ENCODE measurements at places on chromosomes 12 and 14. TPM values are rescaled to one million over a fixed set of nuclear protein-coding genes. Genes with fewer than 3 reads are reported as not detected.

- DNase-seq = no peak
Measured at GRCh38 chr12:6310771-6311610, 509 bp downstream of the PLEKHG6 start.

GRCh38 chr12:95608252-95609033, 57.2 kb upstream of the USP44 start:
- peak; percentile 49 for DNase-seq

Gene FLRT2
- total RNA-seq = 1.7 TPM

- DNase-seq = no peak
Measured at GRCh38 chr14:91329486-91330014, 85.0 kb upstream of the GPR68 start.

Gene CACNA2D4
- 0.83 TPM for total RNA-seq

Gene CAND1
- 50.7 TPM for total RNA-seq

- no peak for DNase-seq
Measured at GRCh38 chr12:65318186-65318685, 39.8 kb downstream of the MSRB3 start.

GRCh38 chr12:70529647-70530046, 107.6 kb downstream of the PTPRB start:
- DNase-seq = no peak

Gene SLC39A9
- total RNA-seq = 55.2 TPM

Gene RTN1
- total RNA-seq = 0.65 TPM

DNA sequence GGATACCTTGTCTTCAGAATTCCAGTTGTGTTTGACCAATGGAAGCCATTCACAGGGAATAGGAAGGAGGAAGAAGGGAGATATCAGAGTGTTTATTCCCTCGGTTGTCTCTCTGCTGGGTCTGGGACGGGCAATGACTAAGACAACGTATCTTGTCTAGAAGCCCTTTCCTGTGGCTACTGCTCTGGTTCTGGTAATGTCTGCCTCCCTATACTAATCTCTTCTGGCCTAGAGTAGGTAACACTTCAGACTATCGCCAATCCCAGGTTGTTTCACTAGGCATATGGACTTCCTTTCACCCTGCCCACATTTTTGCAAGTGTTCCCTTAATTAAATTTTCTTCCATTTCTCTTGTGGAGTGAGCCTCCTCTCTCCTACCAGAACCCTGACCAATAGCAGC, 687.7 kb upstream of the TBX3 start:
- DNase-seq = no peak

Gene NTS
- total RNA-seq = 0.20 TPM

Gene ANO2
- 0.13 TPM for total RNA-seq

DNA sequence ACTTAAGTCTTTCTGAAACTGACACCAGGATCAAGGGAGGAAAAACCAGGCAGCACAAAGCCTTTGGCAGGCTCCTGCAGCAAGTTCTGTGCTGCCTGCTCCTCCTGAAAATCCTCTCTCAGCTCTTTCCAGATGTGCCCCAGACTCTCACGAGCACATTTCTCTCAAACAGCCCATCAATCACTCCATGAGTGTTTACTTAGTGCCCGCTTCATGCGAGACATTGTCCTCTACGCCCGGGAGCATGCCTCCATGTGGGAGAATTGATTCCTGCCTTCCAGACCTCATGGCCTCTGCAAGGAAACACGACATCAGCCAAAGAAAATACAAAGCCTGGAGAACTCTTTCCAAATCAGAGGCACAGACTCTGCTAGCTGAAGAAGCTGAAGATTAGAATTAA, 46.5 kb upstream of the TSPAN11 start:
- DNase-seq = no peak

DNA sequence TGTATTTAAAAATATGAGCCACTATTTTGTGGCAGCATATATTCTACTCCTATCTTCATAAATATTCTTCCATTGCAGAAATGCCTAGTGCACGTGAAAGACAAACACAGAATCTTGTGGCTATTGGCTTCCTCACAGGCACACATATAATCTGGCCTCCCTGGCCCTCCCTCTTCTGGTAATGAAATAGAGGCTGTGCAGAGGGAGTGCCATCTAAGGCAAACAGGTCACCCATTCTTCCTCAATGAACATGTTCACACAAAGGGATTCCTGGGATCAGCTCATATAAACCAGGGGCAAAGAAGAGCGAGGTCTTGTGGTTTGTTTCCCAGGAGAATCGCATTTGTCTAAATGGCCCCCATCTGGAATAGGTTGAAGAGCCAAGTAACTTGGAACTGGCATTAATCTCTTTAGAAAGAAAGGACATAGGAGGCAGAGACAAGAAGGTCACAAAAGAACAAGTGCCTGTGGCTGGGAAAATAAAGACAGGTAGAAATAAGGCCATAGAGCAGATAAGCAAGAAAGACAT, 171.6 kb upstream of the PTPRQ start:
- DNase-seq = no peak

DNA sequence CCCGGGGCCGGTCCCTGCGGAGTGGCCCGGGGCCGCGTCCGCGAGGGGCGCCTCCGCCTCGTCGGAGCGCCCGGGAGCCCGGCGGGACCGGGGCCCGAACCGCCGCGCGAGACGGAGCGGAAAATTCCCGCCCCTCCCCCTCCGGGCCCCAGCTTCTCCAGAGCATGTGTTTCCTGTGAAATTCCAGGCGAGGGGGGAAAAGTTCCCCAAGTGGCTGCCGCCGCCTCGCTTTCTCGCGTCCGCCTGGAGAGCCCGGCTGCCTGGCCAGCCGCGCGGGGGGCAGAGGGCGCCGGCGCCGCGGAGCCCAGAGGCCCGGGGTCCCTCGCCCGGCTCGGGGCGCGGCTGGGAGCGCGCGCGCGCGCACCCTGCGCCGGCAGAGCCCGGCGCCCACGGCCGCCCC, 904 bp downstream of the CACNA1C start:
- no peak for DNase-seq

Gene CPNE8
- total RNA-seq = 9.2 TPM

DNA sequence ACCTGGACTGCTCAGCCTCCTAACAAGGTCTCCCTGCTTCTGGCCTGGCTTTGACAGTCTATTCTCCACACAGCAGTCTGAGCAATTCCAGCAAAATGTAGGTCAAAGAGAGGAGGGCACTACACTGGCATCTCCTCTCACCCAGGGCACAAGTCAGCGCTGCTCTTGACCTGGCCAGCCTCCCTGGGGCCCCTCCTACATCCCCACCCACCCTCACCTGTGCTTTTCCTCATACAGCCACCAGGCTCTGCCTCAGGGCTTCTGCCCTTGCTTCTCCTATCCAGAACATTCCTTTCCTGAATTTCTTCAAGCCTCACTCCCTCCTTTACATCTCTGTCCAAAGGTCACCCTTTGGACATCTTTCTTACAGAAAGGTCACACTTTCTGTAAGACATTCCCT, 33.7 kb downstream of the GALNT4 start:
- DNase-seq = no peak

DNA sequence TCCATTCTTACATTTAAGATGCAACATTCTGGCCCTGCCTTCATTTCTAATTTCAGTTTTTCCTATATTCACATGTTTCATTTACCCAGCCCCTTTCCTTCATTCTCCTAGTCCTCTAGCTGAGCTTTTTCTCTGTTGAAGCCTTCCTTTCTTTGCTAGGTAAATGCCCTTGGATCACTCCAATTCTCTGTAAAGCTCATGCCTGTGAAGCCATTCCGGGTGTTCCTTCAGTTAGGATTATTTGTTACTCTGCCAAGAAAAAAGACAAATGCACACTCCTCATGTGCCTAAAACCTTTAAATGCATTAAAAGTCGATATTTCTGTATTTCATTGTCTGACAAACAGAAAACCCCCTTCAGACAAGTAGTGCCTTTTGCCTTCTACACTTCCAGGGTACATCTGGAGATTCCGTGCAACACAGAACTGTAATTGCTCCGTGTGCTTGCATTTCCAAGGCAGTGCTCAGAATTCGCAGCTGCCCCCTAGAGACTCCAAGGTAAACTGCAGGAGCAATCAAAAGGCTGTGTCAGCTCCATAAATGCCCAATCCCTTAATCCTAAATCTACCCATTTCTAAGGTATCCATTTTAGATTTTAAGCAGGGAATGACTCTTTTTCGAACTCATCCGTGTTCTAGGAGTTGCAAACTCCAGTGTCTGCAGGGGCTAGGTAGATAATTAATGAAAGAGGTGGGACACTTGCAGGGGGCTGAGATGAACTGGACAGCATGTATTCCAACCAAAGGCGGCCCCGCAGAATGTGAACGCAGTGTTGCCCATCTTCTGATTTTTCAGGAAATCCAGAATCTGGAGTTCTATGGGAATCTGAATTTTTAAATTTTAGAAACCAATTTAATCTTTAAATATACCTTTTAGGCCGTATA, 320.2 kb downstream of the GRIN2B start:
- peak; percentile 52 for DNase-seq

DNA sequence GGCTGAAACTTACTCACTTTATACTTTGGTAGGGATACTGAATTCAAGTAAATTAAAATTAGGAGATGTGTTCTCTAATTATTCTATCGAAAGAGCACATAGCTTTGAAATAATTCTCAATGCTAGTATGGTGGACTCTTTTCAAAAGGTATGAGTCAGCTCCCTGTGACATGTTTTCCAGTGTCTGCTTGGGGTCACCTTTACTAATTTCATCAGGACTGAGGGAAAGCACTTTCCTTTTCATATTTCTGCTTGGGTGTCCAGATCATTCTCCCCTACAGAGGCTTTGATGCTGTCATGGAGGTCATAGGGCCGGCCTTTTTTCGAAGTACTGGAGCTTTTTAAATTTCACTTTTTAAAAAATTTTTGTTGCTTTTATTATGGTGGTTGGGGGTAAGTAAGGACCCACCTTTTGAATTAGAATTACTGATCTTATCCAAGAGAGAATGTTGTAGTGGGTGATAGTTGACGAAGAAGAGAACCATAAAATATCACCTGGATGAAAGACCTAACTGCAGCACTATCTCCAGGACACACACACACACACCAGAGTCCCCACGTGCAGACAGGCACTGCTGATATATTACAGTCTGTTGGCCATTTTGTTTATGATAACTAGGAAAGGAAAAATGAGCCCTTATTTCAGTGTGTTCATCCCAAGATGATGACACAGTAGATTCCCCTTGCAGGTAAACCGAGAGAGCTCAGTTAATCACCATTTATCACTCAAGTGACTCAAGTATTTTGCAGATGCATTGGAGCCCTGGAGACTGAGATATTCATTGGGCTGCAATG, 558.6 kb downstream of the DIO2 start:
- DNase-seq = no peak

GRCh38 chr12:77837876-77838291, 7.2 kb downstream of the NAV3 start:
- DNase-seq = no peak

GRCh38 chr12:41804026-41804425, 340.6 kb downstream of the GXYLT1 start:
- no peak for DNase-seq

- no peak for DNase-seq
Measured at GRCh38 chr12:70074510-70074909, 168.7 kb upstream of the CNOT2 start.

Gene ADCY6
- total RNA-seq = 21.3 TPM

GRCh38 chr14:24297190-24297964, 2.2 kb downstream of the DHRS1 start:
- DNase-seq = no peak

- DNase-seq = no peak
Measured at GRCh38 chr12:47066278-47067025, 13.0 kb upstream of the PCED1B start.

- no peak for DNase-seq
Measured at GRCh38 chr14:56998728-56999127, 188.4 kb upstream of the OTX2 start.

Gene COX8C
- not detected for total RNA-seq

GRCh38 chr12:6231359-6232268, 31.4 kb downstream of the CD9 start:
- DNase-seq = no peak

GRCh38 chr12:86748894-86749293, 492.7 kb upstream of the MGAT4C start:
- no peak for DNase-seq

DNA sequence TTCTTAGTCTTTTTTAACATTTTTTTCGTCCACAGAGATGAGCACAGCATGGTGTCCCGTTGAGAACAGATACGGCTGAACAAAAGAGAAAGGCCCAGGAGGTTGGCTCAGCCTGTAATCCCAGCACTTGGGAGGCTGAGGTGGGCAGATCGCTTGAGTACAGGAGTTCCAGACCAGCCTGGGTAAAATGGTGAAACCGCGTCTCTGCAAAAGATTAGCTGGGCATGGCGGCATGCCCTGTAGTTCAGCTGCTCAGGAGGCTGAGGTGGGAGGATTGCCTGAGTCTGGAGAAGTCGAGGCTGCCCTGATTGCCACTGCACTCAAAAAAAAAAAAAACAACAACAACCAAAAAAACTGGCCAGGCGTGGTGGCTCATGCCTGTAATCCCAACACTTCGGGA, 5.9 kb upstream of the EP400 start:
- peak; percentile 5 for DNase-seq

DNA sequence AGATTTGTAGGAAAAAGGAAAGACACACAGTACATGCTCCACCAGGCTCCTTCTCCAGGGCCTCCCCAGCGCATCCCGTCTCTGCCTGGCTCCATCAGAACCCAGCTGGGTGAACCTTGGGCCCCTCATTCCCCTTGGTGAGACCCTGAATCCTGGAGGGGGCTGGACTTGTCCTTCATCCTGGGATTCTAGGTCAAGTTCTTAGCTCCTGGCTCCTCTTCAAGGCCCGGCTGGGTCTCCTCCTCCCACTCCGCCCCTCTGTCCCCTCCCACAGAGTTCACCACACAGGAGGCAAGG, 49.2 kb downstream of the PSMA6 start:
- no peak for DNase-seq

DNA sequence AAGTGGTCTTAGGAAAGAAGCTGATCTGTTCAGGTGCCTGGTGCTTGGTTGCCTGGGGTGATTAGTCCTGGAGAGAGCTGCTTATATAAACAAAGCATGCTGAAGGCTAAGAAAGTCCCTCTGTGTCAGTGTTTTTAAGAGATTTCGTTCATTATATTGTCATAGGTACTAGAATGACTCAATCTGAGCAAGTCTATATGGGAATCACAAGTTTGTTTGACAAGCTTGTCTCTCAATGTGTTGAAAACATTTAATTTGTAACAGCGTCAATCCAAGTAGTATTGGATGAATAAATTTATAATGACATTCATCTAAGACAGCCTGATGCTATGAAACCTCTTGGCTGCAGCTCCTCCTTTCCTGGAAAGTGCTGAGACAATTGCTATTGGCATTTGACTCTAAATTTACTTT, 256.3 kb downstream of the TMTC2 start:
- no peak for DNase-seq

- DNase-seq = no peak
Measured at GRCh38 chr12:96409731-96410130, 9.5 kb upstream of the CDK17 start.

- DNase-seq = no peak
Measured at GRCh38 chr14:33406766-33407165, 468.1 kb downstream of the NPAS3 start.

All from left lobe of liver (tissue), 2 donors.